NCI-H69 (cell line): ENCODE measurements at places on chromosomes 6 and 20.

GRCh38 chr6:158772851-158773371, 46.3 kb downstream of the EZR start:
- no peak for DNase-seq

- DNase-seq: no peak
These were observed 17.9 kb upstream of the NELFCD start for GRCh38 chr20:58963060-58963584.

- DNase-seq: no peak
These were observed 36.1 kb downstream of the NINL start for GRCh38 chr20:25549172-25549773.

DNA sequence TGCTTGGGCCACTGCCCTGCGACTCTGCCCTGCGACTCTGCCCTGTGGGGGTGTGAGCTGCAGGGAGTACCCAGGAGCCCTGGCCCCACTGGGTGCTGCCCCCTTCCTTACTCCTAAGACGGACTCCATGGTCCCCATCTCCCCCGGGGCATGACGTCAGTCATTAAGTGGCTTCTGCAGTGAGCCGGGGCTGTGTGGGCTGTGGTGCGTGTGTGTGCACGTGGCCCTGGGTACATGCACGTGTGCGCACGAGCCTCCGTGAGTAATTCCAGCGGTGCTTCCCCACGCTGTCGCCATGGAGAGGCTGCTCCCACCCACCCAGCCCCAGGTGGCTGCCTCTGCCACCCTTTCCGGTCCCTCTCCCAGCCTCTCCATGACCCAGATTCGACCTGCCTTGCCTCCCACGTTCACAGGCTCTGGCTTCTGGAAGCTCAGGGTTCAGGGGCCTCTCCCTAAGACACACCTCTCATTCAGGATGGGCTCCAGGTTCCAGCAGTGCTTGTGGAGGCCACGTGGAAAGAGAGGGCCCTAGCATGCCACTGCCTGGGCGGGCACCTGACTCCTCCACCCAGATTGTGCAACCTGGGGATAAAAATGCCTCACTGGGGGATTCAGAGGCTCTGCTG, 88.3 kb downstream of the DLGAP4 start:
- DNase-seq: no peak

DNA sequence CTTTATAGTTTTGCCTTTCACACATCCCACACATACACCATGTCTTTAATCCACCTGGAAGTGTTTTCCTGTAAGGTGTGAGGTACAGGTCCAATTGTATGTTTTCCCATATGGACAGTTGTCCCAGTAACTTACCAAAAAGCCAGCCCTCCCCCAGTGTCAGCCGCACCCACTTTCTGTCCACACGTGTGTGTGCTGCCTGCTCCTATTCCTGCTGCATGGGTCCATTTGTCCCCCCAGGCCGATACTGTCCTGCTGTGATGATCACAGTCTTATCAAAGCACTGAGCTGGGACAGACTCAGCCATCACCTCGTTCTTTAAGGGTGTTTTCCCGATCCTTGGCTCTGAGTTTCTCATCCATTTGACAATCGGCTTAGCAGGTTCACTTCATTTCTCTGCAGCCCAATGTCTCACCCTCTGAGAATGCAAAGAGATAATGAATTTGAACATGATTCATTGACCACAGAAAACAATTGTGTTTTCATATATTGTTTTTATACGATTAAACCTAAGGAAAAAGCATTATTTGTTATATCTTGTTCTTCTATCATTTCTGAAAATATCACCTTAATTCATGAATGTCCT, 9.6 kb downstream of the VSX1 start:
- peak; percentile 38 for DNase-seq
